WTC11 (cell line): ENCODE measurements at places on chromosomes 12 and 14. TPM values are rescaled to one million over a fixed set of nuclear protein-coding genes. Genes with fewer than 3 reads are reported as not detected.
A peak's percentile ranks its signal among the peaks of the same experiment; 100 is the strongest.

KRT73 gene
- not detected in 3 replicates for total RNA-seq

NPC2 gene
- total RNA-seq: 139 to 155 TPM (median 150 TPM) in 3 replicates

PRKCH gene
- 7.8 to 10.3 TPM (median 8.7 TPM) in 3 replicates for total RNA-seq

ATF7IP gene
- 141 to 169 TPM (median 167 TPM) in 3 replicates for total RNA-seq

GNG2 gene
- total RNA-seq: 10.4 to 11.4 TPM (median 10.7 TPM) in 3 replicates

HOXC6 gene
- not detected in 3 replicates for total RNA-seq

HAL gene
- total RNA-seq: 0.23 to 0.39 TPM (median 0.32 TPM) in 3 replicates

DNA sequence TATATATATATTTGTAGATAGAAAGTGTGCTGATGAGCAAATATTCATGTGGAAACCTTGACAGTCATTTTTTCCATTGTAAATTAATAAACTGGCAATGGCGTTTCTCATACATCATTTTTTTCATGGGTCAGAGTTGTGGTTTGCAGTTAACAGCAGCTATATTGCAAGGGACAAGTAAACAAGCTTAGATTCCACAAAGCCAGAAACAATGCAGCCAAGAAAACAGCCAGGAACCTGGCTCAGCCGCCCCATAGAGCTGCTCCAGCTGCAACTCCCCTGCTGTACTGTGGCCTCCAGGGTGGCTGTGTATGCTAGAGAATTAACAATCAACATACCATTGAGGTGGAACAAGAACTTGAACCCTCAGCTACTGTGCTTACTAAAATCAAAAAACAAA is 298.2 kb downstream of the TMEM132D start:
- no peak overlapping the region for H3K27ac ChIP-seq
- H3K27me3 ChIP-seq: peaks cover 8% of the 10 kb centered on the region; the same call in 1 of the 2 replicates
- DNase-seq: no peak
- no peak overlapping the region for H3K4me3 ChIP-seq

- DNase-seq: no peak
- H3K27me3 ChIP-seq: no peaks in the 10 kb centered on the region
- no peaks in the 10 kb centered on the region for H3K36me3 ChIP-seq
- H3K27ac ChIP-seq: no peak overlapping the region
- peaks cover 4% of the 10 kb centered on the region for H3K4me1 ChIP-seq
- H3K4me3 ChIP-seq: no peak overlapping the region
These were observed 169.2 kb downstream of the APAF1 start for GRCh38 chr12:98814254-98814653.

DNA sequence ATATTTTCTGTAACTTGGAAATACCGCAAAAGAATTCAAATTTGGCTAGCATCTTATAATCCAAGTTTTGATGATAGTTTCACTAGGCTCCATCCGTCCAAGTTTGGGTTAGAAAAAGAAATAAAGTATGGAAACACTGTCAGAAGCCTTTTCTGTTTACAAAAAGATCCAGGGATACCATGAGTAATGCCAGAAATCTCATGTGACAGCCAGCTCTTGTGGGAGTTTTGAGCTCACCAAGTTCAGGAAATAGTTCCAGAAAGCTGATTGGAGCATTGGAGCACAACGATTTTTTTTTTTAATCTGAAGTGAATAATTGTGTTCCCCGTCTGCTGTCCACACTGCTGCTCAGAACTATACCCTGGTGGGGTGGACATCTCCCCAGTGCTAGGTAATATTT is 229.7 kb upstream of the NPAS3 start:
- no peak overlapping the region for H3K27ac ChIP-seq
- no peak for DNase-seq
- no peaks in the 10 kb centered on the region; the same call in 1 of the 2 replicates for H3K36me3 ChIP-seq
- H3K4me1 ChIP-seq: peaks cover 10% of the 10 kb centered on the region
- no peak overlapping the region for H3K4me3 ChIP-seq
- H3K27me3 ChIP-seq: no peaks in the 10 kb centered on the region

DNA sequence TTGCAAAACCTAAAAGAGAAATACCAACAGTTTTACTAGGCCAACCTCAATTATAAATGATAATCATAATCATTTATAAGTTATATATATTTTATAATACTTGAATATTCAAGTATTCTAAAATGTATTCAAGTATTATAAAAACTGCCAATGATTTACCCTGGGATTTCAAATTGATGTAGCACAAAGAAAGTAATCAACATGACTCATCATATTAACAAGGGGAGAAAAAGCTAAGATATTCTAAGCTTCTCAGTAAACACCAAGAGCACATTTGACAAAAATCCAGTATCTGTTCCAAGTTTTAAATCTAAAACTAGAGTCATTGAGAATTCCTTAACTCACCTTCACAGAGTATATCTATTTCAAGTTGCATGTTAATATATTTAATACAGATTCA is 56.1 kb downstream of the CAPZA3 start:
- DNase-seq: no peak
- peaks cover 9% of the 10 kb centered on the region for H3K36me3 ChIP-seq
- no peak overlapping the region for H3K27ac ChIP-seq
- no peak overlapping the region for H3K4me3 ChIP-seq
- H3K4me1 ChIP-seq: peaks cover 4% of the 10 kb centered on the region

GRCh38 chr12:87365423-87365822 is 663.8 kb downstream of the C12orf50 start:
- H3K27me3 ChIP-seq: no peaks in the 10 kb centered on the region
- no peaks in the 10 kb centered on the region for H3K4me1 ChIP-seq
- H3K4me3 ChIP-seq: no peak overlapping the region

DNA sequence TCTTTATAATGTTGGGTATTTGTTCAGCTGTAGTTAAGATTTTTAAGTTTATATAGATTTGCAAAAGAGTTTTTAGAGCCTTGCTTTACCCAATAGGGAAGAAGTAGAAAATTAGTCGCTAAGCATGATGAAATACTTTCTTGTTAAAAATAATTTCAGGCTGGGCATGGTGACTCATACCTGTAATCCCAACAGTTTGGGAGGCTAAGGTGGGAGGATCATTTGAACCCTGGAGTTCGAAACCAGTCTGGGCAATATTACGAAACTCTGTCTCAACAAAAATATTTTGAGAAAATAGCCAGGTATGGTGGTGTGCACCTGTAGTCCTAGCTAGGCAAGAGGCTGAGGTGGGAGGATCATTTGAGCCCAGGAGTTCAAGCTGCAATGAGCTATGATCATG is 18.7 kb upstream of the SCFD1 start:
- H3K4me1 ChIP-seq: no peaks in the 10 kb centered on the region
- H3K36me3 ChIP-seq: peaks cover 67% of the 10 kb centered on the region
- no peak for DNase-seq
- no peak overlapping the region for H3K4me3 ChIP-seq

- no peaks in the 10 kb centered on the region for H3K36me3 ChIP-seq
- no peak overlapping the region for H3K27ac ChIP-seq
- peaks cover 18% of the 10 kb centered on the region for H3K4me1 ChIP-seq
- DNase-seq: no peak
- H3K4me3 ChIP-seq: no peak overlapping the region
These were observed 338.9 kb downstream of the AEBP2 start for GRCh38 chr12:19778172-19778571.

DNA sequence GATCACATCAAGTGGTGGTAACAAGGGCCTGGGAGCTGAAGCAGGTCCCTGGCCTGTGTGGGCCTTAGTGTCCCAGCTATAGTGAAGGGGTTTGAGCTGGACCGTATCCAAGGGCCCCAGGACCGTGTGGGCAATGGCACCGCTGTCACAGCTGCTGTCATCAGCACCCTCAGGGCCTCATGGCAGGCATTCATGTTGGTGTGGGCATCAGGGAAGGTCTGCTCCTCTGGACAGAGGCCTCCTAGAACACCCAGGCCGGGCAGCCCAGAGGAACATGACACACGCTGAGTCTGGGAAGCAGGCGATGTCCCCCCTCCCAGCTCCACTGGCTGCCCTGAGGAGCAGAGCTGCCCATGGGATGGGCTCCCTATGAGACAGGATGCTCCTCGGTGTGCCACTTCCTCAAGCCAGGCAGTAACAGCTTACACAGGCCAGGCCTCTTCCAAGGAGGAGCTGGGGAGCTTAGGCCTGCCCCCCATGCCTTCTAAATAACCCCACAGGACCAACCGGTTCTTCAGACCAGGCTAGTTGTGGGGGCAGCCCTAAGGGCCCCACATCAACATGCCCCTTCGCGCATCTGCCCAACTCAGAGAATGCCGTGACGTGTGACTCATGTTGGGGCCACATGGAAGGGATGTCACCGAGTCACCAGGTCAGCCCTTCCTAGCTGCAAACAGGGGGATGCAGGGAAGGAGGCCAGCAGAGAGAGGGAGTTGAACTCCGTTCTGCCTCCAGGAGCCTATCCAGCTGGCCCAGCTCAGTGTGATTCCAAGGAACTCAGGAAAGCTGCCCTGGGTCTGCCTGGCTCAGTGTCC is 80.4 kb downstream of the PITPNM2 start:
- H3K4me3 ChIP-seq: no peak overlapping the region
- no peak overlapping the region for H3K27ac ChIP-seq
- no peaks in the 10 kb centered on the region for H3K27me3 ChIP-seq

GRCh38 chr14:20569066-20569465 is 8.2 kb upstream of the RNASE9 start:
- peaks cover 37% of the 10 kb centered on the region for H3K4me1 ChIP-seq
- no peaks in the 10 kb centered on the region for H3K27me3 ChIP-seq
- H3K36me3 ChIP-seq: peaks cover 38% of the 10 kb centered on the region
- H3K27ac ChIP-seq: no peak overlapping the region
- no peak overlapping the region for H3K4me3 ChIP-seq

- H3K4me1 ChIP-seq: peaks cover 21% of the 10 kb centered on the region
- H3K36me3 ChIP-seq: peaks cover 16% of the 10 kb centered on the region
- 0 out of 2 replicates have a peak overlapping the region, but pooled peaks have one; percentile 9 for H3K27ac ChIP-seq
These were observed 2.1 kb downstream of the HELB start for GRCh38 chr12:66304296-66304900.

DNA sequence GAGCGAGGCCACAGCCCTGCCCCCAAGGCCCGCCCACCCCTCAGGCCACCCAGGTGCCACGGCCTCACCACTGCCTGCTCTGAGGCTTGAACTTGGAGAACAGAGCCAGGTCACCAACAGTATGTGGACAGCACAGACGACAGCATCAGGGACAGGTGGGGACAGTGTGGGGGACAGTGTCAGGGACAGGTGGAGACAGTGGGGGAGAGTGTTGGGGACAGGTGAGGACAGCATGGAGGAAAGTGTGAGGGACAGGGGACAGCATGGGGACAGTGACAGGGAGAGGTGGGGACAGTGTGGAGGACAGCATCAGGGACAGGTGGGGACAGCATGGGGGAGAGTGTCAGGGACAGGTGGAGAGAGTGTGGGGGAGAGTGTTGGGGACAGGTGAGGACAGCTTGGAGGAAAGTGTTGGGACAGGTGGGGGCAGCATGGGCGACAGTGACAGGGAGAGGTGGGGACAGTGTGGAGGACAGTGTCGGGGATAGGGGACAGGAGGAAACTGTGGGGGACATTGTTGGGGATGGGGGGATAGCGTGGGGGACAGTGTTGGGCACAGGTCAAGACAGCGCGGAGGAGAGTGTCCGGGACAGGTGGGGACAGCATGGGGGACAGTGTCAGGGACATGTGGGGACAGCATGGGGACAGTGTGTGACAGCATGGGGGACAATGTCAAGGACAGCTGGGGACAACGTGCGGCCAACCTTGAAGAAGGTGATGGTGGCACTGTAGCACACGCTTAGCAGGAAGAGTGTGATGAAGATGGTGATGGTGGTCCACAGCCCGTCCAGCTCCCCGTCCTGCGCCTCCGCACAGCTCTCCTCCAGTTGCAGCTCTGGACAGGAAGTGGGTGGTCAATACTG is 114.9 kb downstream of the TMEM121 start:
- H3K27me3 ChIP-seq: peaks cover 5% of the 10 kb centered on the region
- H3K4me1 ChIP-seq: no peaks in the 10 kb centered on the region
- H3K36me3 ChIP-seq: peaks cover 18% of the 10 kb centered on the region

DNA sequence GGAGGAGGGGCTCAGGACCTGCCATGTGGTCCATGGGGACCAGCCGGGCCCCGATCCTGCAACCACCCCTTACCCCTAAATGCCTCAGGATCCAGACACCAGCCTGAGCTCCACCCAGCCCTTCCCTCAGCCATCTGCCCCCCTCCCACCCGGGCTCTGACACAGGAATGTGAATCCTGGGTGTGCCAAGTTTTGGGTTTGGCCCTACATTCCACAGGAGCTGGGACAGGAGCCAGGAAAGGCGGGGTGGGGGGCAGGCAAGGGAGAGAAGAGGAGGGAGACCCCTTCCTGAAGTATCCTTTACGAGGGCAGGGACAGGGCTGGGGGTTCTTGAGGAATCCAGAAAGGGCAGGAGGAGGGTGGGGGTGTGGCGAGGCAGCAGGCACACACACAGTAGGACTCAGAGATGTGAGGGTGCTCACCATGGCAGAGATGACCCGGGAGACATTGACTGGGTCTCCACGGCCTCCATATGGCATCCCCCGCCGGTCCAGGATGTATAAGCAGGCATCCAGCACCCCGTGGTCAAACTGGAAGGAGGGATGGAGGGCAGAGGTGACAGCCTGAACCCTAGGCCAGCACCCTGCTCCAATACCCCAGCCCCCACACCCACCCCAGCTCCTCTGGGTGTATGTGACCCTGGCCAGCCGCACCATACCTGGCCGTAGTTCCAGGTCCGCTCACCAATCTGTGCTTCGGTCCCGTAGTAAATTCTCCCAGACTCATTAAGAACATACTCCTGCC is 3.5 kb downstream of the TGM1 start:
- no peak overlapping the region; the same call in 1 of the 2 replicates for H3K27ac ChIP-seq
- DNase-seq: no peak
- H3K36me3 ChIP-seq: no peaks in the 10 kb centered on the region
- H3K27me3 ChIP-seq: no peaks in the 10 kb centered on the region; the same call in 1 of the 2 replicates
- no peaks in the 10 kb centered on the region for H3K4me1 ChIP-seq
